ENCODE measurements at places on chromosomes 3 and 15. TPM values are rescaled to one million over a fixed set of nuclear protein-coding genes. Genes with fewer than 3 reads are reported as not detected.

SEMA5B gene
- total RNA-seq, result not detected

ARHGAP11A gene
- total RNA-seq, result 21.2 TPM

CSPG4 gene
- total RNA-seq, result under 0.01 TPM

MUC4 gene
- not detected for total RNA-seq

XCR1 gene
- total RNA-seq, result not detected

Measured in mammary microvascular endothelial cell (primary cell).